Stimulated activated CD4-positive, alpha-beta T cell treated with anti-CD3 and anti-CD28 coated beads, Interleukin-1b, Interleukin-23, amount 100 ng/mL, for 1 hour (primary cell): ENCODE measurements at places on chromosomes 16 and 17.

GRCh38 chr16:77336637-77337036 is 98.2 kb downstream of the ADAMTS18 start:
- no peak for DNase-seq

GRCh38 chr17:58371300-58371950 is 19.4 kb upstream of the SUPT4H1 start:
- DNase-seq: no peak

GRCh38 chr17:57914273-57915142 is 40.7 kb downstream of the CUEDC1 start:
- DNase-seq: no peak

DNA sequence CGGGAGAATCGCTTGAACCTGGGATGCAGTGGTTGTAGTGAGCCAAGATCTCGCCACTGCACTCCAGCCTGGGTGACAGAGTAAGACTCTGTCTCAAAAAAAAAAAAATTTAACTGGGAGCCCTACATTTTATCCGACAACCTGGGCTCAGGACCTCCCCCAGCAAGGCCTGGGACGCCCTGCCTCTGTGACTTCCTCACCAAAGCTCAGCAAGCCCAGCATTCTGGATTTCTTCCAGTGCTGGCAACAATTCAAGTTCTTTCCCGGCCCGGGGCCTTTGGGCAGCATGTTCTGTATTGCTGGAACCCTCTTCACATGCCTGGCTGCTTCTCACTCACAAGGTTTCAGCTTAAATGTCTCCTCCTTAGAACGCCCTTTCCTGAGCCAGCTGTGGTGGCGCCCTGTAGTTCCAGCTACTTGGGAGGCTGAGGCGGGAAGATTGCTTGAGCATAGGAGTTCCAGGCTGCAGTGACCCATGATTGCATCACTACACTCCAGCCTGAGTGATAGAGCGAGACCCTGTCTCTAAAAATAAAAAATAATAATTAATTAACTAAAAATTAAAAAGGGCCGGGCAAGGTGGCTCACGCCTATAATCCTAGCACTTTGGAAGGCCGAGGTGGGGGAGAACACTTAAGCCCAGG is 15.9 kb upstream of the MEIOB start:
- no peak for DNase-seq

GRCh38 chr16:87246269-87247065 is 70.7 kb downstream of the C16orf95 start:
- no peak for DNase-seq

- DNase-seq: no peak
Measured at GRCh38 chr17:10992106-10992880, 154.4 kb upstream of the PIRT start.

- DNase-seq: no peak
Measured at GRCh38 chr17:3512505-3513171, 36.8 kb downstream of the ASPA start.

DNA sequence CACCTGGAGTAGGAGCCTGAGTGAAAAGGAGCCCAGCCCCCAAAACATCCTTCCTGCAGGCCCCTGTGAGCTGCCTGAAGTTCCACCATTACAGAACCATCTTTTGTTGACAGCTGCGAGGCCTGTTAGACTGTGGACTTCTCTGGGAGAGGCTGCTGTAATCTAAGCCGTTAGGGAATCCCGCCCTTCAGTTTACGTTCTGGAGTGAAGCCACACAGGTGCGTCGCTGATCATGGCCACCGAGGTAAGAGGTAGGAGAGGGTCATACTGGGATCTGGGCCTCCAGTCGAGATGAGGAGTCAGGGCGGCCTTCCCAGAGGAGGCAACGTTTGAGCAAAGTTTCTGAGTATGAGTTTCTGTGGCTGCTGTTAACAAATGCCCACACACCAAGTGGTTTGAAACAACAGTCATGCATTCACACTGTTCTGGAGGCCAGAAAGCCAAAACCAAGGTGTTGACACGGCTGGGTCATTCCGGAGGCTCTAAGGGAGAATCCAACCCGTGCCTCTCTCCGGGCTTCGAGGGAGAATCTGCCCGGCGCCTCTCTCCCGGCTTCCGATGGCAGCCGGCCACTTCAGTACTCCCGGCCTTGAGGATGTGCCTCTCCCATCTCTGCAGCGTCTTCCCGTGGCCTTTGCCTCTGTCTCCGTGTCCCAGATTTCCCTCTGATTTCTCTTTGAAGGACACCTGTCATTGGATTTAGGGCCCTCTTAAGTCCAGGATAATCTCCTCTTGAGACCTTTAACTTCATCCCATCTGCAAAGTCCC is 26.6 kb upstream of the ATP2C2 start:
- no peak for DNase-seq
